Left lobe of liver (tissue), 2 donors: ENCODE measurements at places on chromosomes 7 and 10. TPM values are rescaled to one million over a fixed set of nuclear protein-coding genes. Genes with fewer than 3 reads are reported as not detected.

Gene SUPV3L1
- 15.7 TPM for total RNA-seq

Gene GPR15LG
- 0.20 TPM for total RNA-seq

Gene GIMAP2
- total RNA-seq: 5.3 TPM

Gene AKR1C8
- total RNA-seq: 24.7 TPM

Gene VENTX
- 0.15 TPM for total RNA-seq

Gene ADK
- total RNA-seq: 76.2 TPM

Gene PRSS1
- total RNA-seq: 19.7 TPM

Gene EN2
- total RNA-seq: not detected

Gene GTF2IRD1
- total RNA-seq: 10.3 TPM

Gene CLRN3
- 25.1 TPM for total RNA-seq

Gene SPDYE8
- total RNA-seq: not detected

Gene DRGX
- not detected for total RNA-seq
